ENCODE measurements at places on chromosomes 12 and 14.

- no peak for DNase-seq
Measured at GRCh38 chr14:95903616-95904107, 27.0 kb downstream of the TUNAR start.

DNA sequence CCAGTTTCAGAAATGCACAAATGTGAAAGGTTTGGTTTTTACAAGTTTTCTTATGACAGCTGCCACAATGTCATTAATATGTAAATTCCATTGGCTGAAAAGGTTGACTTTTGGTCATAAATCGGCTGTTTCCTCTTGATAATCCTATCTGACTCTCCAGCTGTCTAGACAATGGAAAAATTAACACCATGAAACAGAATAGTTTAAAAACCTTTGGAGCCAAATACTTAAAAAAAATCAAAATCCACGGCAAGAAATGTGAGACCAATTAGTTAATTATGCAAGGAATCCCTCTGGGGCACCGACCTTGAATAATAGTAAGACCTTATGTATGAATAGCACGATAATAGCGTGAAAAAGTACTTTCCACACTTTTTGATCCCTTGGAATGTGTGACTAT is 138.0 kb downstream of the ZNF664 start:
- DNase-seq, result no peak

- DNase-seq, result no peak
Measured at GRCh38 chr12:68121143-68121542, 38.4 kb downstream of the IFNG start.

DNA sequence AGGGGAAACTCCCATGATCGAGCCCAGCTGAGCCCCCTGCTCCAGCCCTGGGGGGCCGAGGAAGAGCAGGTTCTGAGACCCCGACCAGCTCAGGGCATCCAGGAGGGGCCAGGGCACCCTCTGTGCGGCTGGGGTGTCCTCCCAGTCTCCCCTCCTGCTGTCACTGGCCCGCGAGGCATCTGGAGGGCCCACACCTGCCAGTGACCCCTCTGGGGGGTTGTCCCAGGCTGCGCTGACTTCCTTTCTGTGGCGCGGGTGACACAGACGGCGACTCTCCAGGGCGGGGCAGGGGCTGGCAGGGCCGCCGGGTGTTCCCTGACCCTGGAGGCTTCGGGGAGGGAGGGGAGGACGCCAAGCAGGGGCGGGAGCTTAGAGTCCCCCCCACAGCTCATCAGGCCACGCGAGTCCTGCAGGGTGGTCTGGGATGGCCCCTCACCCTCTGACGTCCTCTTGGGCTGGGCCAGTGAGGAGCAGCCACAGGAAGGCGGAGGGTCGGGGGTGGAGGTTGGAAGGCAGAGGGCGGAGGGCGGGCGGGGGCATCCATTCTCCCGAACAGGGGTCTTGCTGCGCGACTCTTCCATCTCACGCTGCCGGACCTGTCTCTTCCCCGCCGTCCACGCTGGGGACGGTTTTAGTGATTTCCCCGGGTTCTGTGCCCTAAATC is 38.6 kb upstream of the FBRSL1 start:
- no peak for DNase-seq

DNA sequence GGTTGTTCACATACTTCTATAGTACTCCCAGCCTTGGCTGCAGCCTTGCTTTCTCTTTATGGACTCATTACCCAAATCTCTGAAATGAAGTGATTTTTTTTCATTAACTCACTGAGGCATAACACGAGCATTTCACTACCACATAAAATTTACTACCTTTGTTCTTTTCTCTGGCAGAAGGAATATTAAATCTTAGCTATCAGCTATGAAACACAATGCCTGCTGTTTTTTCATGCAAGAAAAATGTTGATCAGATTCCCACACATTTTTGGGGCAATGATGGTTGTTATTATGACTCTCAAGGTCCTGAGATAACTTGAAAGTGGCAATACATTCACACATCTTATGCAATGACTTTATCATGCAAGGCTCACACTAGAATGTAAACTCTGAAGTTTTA is 225.3 kb upstream of the ATP2B1 start:
- DNase-seq, result no peak

GRCh38 chr12:1939801-1940607 is 21.6 kb upstream of the CACNA2D4 start:
- DNase-seq, result peak; percentile 79

DNA sequence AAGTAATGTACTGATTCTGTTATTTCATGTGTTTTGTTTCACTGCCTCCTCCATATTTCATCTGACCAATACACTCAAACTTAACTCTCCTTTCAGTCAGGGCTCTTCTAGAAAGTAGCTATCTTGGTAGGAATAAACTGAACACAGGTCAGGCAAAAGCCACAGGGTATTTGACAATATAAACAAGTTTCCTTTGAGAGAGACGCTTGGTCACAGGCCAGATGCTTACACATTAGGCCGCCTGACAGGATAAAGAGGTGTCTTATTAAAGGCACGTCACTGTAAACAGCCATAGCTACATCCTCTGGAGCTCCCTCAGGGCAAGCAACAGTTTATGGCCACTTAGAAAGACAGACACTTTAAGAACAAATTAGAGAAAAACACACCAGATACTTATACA is 607.5 kb downstream of the SLC6A15 start:
- no peak for DNase-seq

DNA sequence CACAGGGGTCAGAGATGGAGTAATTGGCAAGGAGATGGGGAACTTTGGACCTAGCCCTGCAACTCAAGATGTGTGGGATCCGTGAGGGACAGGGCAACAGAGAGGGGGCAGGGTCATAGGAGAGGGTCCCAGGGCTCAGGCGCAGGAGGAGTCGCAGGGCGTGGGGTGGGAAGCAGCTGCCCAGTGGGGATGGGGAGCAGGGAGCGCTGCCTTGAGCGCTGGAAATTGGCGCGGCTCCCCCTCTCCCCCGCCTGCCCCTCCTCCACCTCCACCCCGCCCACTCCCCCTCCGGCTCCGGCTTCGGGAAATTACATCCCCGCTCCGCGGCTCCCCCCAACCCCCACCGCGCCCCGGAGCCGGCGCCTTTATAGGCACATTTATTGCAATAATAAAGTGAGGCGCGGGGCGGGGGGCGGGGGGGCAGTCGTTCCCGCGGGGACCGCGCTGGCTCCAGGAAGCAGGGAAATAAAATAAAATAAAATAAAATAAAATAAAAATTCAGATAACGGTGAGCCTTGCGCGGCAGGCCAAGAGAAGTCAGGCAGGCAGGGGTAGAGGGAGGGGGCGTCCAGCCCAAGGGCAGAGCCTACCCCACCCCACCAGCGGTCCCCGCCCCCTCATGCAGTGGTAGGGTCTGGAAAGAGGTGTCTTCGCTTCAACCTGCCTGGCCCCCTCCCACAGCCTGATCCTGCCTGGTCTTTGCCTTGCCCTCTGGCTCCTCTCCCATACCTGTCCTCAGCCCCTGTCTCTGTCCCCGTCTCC is 3.6 kb downstream of the NXPH4 start:
- no peak for DNase-seq

- no peak for DNase-seq
Measured at GRCh38 chr12:4148418-4149056, 125.0 kb upstream of the CCND2 start.

DNA sequence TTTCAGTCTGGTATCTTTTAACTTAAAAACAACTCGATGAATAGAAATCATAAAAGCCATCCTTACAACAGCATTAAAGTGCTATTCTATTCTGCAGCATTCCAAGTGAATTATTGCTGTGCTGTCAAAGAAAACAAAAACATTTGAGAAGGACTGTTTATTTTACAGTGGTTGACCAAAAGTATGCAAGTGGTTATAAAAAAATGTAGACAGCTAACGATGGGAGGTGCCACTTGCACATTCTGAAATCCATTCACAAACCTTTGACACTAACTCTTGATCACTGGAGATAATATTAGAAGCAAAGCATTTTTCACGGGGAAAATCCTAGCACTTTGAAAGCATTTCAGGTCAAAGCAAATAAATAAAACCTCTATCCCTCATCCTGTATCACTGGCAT is 55.6 kb downstream of the HMGA2 start:
- no peak for DNase-seq

- no peak for DNase-seq
Measured at GRCh38 chr14:48731260-48731659, 854.9 kb downstream of the RPS29 start.

DNA sequence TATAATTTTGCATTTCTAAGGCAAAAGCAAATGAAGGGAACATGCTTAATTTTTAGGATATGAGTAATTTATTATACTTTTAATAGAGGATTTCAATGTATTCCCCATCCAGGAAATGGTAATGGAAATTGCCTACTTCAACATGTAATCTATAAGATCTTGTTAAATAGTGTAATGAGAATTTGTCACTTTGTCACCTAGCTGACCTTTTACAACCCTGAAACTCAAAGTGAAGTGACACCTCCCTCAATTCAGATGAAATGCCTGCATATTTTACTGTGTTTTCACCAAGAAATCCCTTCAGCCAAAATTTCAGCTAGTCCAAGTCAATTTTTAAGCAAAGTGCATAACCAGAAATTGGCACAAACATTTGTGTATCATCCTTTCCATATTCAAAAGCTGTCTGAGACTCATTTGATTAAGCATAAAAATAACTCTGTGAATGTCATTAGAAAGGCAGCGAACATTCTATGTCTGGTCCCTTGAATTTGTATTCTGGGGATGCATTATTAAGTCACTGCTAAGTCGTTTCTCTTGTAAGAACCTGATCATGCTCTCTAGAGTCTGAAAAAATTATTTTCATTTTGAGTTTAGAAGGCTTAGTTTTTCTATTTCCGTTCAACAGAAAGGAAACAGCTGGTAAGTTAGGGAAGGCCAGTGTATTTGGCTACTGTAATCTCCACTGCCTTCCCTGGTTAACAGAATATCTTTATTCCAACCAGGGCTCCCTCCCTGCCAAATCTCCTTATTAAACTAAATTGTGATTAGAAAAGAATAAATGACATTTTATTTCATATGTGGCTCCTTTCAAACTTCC is 100.8 kb downstream of the IGF1 start:
- no peak for DNase-seq

DNA sequence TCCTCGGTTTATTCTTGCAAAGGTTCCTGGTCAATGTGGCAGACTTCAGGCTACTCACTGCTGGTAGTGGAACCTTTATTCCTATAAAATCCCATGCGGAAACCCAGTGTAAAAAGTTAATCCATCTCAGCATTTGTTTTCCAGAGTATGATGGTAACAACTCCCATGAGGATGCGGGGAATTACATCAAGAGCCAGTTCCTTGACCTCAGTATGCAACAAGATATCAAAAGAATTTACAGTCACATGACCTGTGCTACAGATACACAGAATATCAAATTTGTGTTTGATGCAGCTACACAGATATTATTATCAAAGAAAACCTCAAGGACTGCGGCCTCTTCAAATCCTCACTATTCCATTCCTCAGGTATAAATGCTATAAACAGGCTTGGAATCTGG is 19.3 kb downstream of the CPM start:
- no peak for DNase-seq

DNA sequence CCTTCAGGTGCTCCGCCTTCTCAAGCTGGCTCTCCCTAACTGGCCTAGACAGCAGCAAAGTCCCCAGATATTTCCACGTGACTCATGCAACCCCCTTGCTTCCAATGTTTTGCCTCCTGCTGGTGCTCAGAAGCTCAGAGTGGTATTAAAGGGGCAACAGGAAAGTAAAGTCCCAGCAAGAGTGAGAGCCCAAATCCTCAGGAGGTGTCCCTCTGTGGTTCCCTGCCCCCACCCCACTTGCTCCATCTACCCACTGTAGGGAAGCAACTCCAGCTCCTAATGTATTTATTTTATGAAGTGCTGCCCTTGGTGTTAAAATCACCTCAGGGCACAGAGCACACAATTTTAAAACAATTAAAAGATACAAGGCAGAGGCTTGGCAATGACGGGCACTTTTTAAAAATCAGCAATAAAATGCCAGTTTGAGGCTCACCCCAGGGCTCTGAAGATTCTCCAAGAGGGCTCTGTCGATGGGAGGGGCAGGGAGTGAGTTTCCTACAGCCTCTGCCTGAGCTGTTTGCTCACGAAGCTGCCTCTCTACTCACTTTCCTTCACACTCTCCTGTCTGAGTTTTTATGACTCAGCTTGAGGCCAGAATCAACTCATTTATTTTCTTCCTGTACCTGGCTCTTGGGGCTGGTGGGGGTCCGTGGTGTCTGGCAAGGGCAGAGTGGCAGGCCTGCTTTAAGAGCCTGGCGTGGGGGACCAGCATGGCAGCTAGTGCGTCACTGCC is 81.9 kb upstream of the MAX start:
- DNase-seq, result no peak

- DNase-seq, result no peak
Measured at GRCh38 chr14:59483363-59483762, 845 bp downstream of the L3HYPDH start.

Data from activated CD8-positive, alpha-beta memory T cell treated with anti-CD3 and anti-CD28 coated beads for 4 hours (primary cell).